Effector memory CD4-positive, alpha-beta T cell (primary cell): ENCODE measurements at places on chromosomes 7 and 10.

DNA sequence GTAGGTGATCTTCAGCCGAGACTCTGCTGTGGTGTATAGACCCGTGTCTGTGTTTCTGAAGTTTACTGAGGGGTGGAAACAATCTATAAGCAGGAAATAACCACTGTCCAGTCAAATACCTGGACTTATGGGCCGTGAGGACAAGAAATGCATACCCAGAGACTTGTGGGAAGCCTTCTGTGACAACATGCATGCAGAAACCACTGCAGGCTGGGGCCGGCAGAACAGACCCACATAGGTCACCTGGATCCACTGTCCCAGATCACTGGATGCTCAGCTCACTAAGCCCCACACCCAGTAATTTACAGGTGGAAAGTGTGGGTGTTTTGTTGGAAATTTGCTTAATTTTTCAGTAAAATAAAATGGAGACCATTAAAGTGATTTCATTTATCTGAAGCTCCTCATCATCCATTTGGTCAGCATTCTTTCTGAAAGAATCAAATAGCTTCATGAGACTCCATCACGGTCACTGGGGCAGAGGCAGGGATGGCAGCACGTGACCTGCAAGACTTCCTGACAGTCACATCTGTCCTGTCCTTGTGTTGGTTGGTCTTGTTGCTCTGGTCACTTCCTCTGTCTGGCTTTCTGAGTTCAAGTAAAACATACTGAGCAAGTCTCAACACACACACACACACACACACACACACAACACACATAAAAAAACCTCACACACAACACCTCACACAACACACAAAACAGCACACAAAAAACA is 108.3 kb downstream of the TNS3 start:
- no peak for DNase-seq

GRCh38 chr10:88990384-88991160 is at the start of gene FAS:
TSS of gene FAS (plus strand) at chr10:88990798. CDS start at chr10:88990877, 79 bp downstream.
- peak; percentile 79 for DNase-seq

- DNase-seq = no peak
These were observed 33.5 kb upstream of the CCDC7 start for GRCh38 chr10:32412499-32412853.

- no peak for DNase-seq
These were observed 254.8 kb downstream of the HTR7 start for GRCh38 chr10:90602862-90603610.

GRCh38 chr7:27409776-27410175 is 167.2 kb downstream of the EVX1 start:
- no peak for DNase-seq

GRCh38 chr7:31073326-31074119 is 21.4 kb downstream of the ADCYAP1R1 start:
- no peak for DNase-seq

GRCh38 chr10:125520968-125521367 is 162.0 kb downstream of the TEX36 start:
- DNase-seq = no peak

GRCh38 chr10:70785190-70785589 is at the start of gene TBATA:
TSS of gene TBATA (minus strand) at chr10:70785377. CDS start at chr10:70783379, 1,998 bp downstream.
- DNase-seq = no peak

GRCh38 chr10:84783386-84783785 is 455.0 kb downstream of the CCSER2 start:
- DNase-seq = no peak

GRCh38 chr10:26755443-26755903 is 58.0 kb downstream of the PDSS1 start:
- no peak for DNase-seq

GRCh38 chr10:104638861-104639589 is 2.1 kb upstream of the SORCS3 start:
- DNase-seq = no peak

- DNase-seq = no peak
These were observed 126.2 kb downstream of the CCNY start for GRCh38 chr10:35462491-35462934.

- no peak for DNase-seq
These were observed 60.8 kb downstream of the XRCC2 start for GRCh38 chr7:152615031-152615741.

DNA sequence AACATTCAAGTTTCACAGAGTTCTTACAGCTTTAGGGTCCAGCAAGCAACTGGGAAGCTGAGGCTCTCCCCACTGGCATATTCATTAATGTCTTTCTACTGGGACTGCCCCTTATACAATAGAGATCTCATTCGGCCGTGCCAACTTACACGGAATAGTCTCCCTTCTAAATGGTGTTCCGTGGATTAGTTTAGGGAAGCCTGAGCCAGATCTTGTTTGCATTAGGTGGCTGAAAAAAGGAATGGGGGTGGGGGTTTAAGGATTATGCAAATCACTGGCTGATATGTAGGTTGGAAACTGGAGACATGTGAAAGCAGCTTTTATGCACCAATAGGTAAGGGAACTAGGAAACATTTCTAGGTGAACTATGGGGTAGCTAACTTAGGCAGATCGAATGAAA is 218.3 kb downstream of the TRIL start:
- no peak for DNase-seq

DNA sequence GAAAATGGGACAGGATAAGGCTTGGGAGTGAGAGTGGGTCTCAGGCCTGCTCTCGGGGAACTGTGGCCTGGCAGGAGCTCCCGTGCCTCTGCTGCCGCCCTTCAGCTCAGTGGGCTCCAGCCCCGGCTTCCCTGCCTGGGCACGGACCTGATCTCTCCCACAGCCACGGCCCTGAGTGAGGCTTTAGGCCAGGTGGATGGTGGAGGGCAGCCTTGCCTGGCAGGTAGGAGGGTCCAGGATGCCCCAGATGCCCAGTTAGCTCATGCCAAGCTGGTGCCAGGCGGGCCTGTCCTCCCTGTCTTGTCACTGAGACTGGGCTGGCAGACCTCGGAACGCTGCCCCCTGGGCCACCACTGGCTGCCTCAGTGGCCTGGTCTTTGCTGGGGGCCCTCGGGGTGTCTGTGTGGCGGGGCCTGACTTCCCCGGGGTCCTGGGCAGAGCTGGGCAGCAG is 116.6 kb downstream of the INPP5A start:
- no peak for DNase-seq
